ENCODE measurements at places on chromosomes 2 and 18.
A peak's percentile ranks its signal among the peaks of the same experiment; 100 is the strongest.

- no peak for DNase-seq
These were observed 111.3 kb upstream of the TCF4 start for GRCh38 chr18:55699233-55699765.

DNA sequence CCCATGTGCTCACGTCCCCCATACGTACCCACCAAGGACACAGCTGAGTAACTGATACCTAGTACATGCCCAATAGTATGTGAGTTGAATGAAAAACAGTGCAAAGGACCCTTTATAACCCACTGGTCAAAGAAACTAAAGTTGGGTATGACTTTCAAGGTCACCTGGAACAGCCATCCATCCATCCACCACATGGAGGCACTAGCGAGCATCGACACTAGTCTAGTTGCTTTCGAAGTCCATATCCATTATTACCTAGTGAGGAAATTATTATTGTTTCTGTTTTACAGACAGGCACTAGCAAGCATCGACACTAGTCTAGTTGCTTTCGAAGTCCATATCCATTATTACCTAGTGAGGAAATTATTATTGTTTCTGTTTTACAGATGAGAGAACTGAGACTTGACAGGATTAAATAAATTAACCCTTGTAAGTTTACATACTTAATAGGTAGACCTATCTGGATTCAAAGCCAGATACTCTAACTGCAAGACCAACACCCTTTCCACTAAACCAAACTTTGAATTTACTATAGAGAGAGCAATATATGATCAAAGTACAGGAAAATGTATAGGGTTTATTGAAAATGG lies 233.7 kb downstream of the METTL4 start:
- peak; percentile 9 for DNase-seq

DNA sequence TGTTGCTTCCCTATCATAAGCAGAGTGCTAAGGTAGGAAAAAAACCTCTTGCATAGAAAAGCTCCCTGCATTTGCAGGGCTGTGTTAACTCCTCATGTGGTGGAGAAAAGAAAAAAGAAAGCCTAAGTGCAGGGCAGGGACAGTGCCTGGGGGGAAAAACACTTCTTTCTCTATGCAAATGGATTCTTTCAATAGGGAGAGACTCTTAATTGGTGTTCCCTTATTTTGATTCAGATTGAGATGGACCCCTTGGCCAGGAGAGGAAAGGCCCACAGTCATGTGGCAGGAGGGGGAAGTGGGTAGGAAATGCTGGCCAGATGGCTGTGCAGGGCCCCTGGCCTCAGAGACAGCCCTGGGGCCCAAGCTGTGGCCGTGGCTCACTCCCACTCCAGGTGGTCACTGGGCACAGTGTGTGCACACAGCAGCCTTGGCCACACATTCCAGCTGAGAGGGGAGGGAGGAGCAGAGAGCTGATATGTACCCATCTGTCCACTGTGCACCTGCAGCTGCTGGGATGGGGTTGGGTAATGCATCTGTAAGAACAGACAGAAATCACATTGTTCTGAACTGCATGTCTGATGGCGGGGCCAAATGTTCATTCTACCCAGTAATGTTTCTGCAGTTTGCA lies 410.4 kb downstream of the DSC3 start:
- no peak for DNase-seq

GRCh38 chr2:233061591-233062450 lies 1.7 kb downstream of the INPP5D start:
- DNase-seq, result no peak

- no peak for DNase-seq
These were observed 554.7 kb downstream of the NUP35 start for GRCh38 chr2:183678908-183679307.

GRCh38 chr2:196925768-196926561 lies 542 bp downstream of the PGAP1 start:
- DNase-seq, result no peak

GRCh38 chr2:239131521-239131920 lies 269.3 kb downstream of the HDAC4 start:
- no peak for DNase-seq

- no peak for DNase-seq
These were observed 83.9 kb downstream of the PTH2R start for GRCh38 chr2:208490492-208490891.

- no peak for DNase-seq
These were observed 85.9 kb downstream of the CERKL start for GRCh38 chr2:181570833-181571661.

DNA sequence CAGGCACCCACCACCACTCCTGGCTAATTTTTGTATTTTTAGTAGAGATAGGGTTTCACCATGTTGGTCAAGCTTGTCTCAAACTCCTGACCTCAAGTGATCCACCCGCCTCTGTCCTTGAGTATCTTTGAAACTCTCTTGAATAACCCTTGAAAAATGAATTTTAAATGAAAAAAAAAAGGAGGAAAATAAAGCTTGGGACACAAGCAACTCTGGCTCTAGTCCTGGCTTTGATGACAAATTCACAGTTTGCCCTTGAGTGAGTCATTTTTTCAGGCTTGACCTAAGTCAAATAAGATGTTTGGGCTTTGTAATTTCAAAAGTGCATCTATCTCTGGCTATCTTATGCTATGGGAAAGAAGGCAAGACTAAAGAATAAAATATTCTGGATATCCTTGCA lies 79.0 kb upstream of the TRIB2 start:
- no peak for DNase-seq

DNA sequence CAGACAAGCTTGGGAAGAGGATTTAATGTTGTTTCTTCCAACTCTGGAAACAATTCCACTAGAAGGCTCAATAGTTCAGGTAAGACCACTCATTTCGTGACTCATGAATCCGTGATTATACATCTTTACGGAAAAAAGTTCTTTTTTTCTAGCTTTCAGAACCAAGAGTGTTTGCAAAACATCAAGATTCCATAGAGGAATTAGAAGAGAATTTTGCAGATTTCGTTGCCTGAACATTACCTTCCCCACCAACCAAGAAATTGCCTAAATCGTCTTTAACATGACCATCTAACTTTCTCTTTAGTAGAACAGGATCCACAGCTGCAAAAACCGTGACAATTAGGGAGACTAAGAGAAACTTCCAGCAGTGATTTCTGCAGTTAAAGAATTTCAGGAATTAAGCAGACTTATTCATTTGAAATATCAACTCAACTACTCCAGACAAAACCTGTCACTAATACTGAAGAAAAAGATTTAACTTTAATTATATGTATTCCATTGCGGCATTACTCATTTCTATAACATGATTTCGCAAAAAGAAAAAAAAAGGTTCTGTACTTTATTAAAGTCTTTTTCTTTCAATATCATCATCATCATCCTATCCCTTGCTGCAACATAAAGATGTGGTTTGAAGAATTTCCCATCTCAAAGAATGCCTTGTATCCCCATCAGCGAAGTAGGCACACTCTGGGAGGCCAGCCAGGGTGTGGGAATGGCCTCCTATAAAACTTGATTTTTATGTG lies 1.9 kb upstream of the NAB1 start:
- DNase-seq, result no peak

Data from stimulated activated CD4-positive, alpha-beta T cell treated with anti-CD3 and anti-CD28 coated beads, Interleukin-1b, Interleukin-23, amount 100 ng/mL, for 1 hour (primary cell).